Activated CD8-positive, alpha-beta memory T cell treated with anti-CD3 and anti-CD28 coated beads, Interleukin-2, amount 50 U/mL, for 4 hours (primary cell): ENCODE measurements at places on chromosomes 1 and 21.

DNA sequence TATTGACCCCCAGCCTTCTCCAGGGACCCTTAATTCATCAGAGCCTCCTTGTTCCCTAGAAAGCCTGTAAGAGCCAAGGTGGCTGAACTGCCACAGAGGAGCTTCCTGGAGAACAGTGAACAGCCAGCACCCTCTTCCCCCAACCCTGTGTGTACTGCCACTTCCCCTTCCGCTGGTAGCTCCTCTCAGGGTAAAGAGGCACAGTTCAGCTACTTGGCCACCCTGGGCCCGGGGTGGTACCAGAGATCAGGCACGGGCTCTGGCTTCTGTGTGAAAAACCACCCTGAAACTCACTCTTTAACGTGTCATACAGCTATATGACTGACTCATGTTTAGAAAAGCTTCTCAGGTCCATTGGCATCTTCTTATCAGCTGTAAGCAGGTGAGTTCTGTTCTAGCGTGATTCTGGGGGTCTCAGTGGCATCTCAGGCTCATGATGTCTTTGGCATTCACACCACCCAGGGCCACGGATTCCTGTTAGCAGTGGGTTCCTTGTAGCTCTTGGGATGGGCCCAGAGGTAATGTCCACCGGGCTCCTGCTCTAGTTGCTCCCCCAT lies 22.4 kb downstream of the ARMH1 start:
- peak; percentile 37 for DNase-seq

DNA sequence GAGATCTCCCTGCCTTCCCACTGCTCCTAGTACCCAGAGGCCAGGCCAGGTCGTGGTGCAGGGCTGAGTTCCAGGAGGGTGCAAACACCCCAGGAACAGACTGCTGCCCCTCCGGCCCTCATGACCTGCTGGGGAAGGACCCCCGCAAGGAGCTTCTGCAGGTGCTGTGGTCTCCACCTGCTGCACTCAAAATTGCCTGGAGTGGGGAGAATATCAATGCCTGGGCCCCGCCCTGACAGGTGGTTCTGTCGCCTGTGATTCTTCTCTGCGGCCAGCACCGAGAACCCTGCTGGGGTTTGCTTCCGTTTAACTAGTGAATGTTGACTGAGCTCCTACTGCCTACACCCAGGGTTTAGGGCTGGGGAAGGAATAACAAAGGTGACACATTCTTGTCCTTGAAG lies 2.1 kb upstream of the TFF3 start:
- DNase-seq: no peak

DNA sequence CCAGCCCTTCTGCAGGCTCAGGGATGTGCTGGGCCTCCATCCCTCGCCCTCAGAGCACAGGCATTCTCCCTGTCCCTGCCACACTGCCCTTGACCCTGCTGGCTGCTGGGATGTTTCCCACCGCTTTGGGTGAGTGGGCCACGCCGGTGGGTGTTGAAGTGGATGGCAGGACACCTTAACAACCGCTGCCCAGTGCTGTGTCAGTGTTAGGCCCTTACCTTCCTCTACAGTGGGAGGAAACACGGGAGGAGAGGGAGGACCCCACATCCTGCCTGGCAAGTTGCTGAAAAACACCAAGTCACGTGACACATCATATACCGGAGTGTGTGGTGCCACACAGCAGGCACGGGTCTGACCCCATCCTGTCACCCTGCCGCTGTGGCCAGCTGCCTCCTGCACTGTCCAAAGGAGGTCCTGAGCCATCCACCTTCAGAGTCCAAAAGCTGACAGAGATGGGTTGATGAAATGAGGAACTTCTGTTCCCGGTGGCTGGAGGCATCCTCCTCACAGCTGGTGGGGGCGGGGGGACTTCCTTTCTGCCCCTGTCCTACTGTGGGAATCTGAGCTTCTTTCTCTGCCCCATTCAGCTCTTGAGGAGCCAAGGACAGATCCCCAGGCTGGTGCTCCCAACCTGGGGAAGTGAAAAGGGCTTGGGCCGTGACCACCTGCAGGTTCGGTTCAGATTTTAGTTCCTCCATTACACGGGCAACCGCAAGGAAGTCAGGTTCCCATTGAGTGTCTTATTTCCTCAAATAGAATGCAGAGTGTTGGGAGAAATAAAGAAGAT lies 3.2 kb upstream of the THEMIS2 start:
- peak; percentile 45 for DNase-seq

GRCh38 chr1:13825033-13825432 lies 125.0 kb downstream of the PRDM2 start:
- no peak for DNase-seq

GRCh38 chr1:226664413-226665101 lies 74.5 kb downstream of the ITPKB start:
- DNase-seq: no peak

- DNase-seq: no peak
Observed at GRCh38 chr1:208100906-208101305, 143.3 kb downstream of the PLXNA2 start.

DNA sequence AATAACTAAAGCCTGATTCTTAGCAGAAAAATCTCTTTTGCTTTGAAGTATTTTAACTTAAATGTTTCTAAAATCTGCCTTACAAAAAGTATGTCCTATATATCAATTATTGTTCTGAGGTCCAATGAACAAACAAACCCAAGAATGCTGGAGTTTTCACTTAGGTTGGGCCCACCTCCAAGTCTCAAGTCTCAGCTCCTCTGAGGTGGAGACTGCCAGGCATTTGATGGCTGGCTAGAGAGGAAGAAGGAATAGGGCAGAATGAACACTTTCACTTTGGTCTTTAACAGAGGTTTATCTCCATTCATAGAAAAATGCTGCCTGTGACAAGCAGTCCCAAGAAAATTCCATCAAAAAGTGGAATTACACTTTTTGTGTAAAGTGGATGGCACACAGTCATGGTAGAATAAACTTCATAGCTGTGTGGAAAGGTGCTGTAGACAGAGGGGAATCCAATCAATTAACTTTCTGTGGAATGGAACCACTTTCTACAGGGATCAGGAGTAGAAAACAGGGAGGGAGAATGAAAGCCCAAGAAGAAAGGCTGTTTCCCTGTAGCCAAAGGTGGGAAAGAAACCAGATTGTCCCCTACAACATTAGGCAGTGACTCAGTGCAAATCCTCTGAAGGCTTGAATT lies 349.4 kb upstream of the RUNX1 start:
- DNase-seq: no peak

DNA sequence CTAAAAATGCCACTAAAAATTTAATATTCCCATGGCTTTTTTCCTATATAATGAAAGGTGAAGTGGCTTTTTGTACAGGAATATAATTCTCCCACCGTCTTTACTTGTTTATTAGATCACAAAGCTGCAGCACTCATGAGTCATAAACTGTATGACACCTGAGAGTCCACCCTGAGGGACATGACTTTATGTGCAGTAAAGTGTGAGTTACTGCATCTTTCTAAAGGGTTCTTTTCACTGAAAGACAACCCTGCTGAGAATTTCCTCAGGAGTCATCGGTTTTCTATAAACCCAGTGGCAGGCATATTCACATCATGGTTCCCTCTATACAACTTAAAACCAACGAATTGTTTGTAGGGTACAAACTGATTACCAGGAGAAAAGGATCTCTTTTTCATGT lies 77.4 kb downstream of the APP start:
- DNase-seq: no peak

GRCh38 chr1:26626994-26627393 lies 68.8 kb upstream of the ARID1A start:
- no peak for DNase-seq

GRCh38 chr1:175844877-175845276 lies 101.5 kb upstream of the TNR start:
- no peak for DNase-seq

DNA sequence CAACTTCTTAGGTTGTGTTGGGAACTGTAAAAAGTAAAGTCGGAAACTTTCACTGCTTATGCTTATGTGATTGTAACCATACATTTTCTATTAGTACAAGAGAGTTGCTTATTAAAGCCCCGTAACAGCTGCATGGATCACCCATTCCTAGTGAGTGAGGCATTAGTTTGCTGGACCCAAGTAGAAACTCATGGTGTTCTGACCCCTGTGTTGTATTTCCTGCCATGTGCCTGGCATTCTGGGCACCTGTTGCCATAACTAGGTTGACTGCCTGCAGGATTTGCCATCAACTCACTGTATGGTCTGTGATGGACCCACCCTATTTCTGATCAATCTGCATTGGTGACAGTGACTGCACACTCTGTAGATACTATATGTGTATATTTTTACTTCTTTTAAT lies 173.0 kb downstream of the PGBD5 start:
- no peak for DNase-seq

- DNase-seq: no peak
Observed at GRCh38 chr1:244294599-244295224, 157.0 kb downstream of the ADSS2 start.

- DNase-seq: no peak
Observed at GRCh38 chr1:171983584-171983983, 142.3 kb downstream of the DNM3 start.

DNA sequence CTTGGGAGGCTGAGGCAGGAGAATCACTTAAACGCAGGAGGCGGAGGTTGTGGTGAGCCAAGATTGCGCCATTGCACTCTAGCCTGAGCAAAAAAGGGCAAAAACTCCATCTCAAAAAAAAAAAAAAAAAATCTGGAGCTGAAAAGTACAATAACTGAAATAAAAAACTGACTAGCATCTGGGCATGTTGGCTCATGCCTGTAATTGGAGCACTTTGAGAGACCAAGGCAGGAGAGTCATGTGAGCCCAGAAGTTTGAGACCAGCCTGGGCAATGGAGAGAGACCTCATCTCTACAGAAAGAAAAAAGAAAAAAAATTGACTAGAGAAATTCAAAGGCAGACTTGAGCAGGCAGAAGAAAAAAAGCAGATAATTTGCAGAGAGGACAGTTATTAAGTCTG lies 18.1 kb downstream of the CLDN19 start:
- DNase-seq: no peak

DNA sequence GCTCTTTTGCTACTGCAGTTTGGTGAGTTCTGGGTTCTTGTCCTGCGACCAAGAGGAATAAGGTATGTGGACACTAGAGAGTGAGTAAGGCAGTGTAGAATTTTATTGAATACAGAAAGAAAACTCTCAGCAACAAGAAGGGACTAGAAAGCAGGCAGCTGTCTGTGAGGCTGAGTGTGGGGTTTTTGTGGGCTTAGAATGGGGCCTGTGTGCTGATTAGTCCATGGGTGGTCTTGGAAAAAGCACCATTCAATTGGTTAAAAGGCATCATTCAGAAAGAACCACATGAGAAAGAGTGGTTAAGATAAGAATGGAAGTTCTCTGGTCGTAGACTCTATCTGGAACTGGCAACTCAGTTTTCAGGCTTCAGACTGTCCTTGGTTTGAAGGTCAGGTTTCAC lies 298.8 kb downstream of the TGFB2 start:
- no peak for DNase-seq

GRCh38 chr1:21066356-21067012 lies 110.2 kb downstream of the EIF4G3 start:
- DNase-seq: no peak

DNA sequence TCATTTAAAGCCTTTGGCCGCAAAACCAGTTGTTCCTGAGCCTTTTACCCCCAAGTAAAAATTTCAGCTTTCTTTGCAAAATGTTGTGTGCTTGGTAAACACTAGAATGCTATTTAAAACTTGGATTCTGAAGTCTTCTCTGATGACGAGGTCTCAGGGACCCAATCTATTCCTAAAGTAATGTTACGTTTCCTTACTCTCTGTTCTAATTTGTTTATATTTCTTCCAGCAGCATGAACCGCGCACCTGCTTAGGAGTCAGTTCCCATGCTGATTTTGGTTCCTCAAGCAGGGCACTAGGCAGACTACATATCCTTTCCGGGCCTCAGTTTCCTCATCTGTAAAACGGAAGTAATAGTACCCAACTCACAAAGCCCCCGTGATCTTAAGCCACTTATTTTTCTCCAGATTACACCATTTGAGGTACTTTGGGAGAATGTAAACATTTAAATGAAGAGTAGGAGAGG lies 969 bp upstream of the ALDH4A1 start:
- DNase-seq: no peak

- no peak for DNase-seq
Observed at GRCh38 chr1:201566933-201567801, 28.2 kb downstream of the NAV1 start.

GRCh38 chr1:156999596-157000320 lies 45.8 kb downstream of the ARHGEF11 start:
- DNase-seq: no peak

- no peak for DNase-seq
Observed at GRCh38 chr1:1165485-1165884, 8.2 kb upstream of the TTLL10 start.

DNA sequence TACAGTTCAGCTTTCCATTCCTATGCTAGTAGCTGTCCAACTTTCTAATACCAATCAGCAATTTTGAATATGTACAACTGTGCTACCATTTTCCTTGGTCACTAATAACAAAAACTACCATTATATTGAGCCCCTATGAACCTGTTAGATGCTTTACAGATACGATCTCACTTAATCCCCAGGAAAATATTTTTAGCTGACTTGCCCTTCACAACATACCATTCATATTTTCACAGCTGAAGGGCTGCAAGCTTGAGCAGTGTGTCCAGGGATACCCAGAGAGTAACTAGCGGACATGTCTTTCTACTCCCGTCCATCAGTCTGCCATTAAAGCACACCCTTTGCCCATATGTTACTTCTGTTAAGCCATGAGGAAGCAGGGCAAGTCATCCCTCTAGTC lies 140.5 kb downstream of the SPATA46 start:
- no peak for DNase-seq

DNA sequence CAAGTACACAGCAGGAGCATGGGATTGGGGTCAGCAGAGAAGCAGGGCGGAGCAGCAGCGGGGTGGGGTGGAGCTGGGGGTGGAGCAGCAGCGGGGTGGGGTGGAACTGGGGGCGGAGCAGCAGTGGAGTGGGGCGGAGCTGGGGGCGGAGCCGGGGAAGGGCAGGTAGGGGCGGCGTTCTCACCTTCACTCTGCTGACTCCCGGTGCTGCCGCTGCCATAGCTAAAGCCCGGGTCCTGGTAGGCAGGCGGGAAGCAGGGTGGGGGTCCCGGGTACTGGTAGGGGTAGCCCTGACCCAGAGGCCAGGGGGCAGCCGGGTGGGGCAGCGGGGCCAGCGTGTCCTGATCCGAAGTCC lies 6.7 kb downstream of the TAS1R3 start:
- DNase-seq: no peak

GRCh38 chr1:84103197-84103992 lies 40.7 kb upstream of the PRKACB start:
- DNase-seq: no peak

DNA sequence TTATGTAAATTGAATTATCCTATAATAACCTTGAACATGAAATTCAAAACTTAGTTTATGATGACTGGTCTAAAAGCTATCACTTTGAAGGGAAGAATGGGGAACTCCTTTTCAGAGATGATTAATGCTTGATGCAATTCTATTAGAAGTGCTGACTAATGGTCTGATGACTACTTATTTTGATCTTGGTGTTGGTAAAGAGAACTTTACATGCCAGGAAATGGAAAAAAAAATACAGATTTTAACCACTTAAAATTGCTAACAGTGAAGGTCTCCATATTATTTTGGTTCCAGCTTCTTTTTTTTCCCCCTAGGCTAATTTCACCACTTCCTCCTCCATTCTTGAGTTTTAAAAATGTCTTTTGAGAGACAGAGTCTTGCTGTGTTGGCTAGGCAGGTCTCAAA lies 22.9 kb downstream of the S1PR1 start:
- DNase-seq: no peak
